SIG-M5 (cell line): ENCODE measurements at places on chromosomes 12 and 14.

- no peak for DNase-seq
Observed at GRCh38 chr14:98578204-98578603, 693.8 kb downstream of the BCL11B start.

DNA sequence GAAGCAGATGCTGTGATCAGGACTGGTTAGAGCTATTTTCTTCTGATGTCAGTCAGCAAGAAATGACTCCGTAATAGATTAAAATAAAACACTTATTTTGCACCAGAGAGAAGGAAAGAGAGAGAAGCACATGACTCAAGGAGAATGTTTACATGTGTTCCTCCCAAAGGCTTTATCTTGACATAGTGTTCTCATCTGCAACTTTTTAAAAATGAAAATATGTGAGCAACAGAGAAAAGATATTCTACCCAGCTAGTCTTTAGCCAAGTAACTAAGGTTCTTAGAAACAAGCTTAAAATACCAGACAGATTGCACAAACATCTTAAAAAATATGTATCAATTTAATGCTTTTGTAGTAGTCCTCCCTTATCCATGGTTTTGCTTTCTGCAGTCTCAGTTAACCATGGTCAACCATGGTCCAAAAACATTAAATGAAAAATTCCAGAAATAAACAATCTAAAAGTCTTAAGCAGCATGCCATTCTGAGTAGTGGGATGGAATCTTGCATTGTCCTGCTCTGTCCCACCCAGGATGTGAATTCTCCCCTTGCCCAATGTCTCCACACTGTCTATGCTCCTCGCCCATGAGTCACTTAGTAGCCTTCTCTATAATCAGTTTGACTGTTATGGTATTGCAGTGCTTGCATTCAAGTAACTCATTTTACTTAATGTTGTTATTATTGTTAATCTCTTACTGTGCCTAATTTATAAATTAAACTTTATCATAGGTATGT, 9.9 kb downstream of the SERPINA10 start:
- DNase-seq = no peak

DNA sequence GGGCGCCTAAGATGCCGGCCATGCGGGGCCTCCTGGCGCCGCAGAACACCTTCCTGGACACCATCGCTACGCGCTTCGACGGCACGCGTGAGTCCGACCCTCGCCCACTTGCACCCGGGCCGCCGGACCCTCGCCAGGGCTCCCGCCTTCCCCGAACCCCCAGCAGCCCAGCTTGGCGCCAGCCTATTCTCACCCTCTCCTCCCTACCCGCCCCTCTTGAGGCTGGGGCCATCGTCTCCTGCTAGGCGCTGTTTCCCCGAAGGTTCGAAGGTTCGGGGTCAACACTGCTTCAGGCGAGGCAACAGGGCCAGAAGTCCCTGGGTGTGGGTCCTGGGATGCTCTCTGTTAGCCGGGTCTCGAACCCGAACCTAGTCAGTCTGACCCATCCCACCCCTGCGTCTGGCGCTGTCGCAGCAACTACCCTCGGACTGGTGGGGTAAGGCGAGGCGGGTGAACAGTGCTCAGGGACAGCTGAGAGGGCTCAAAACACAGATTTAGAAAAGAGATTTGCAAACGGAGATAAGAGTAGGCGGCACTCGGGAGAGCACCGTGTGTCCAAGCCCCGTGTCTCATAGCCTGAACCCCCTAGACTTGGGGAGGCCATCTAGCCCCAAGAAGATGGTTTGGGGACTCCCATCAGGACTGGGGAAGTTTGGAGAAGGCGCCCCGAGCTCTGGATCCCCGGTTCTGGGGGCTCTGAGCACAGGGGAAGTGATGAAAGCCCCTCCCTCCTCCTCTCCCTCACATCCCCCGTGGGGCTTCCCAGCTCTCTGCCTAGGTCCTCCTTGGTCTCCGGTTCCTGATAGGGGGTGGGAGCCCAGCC, 787 bp downstream of the KCNH3 start:
- no peak for DNase-seq

DNA sequence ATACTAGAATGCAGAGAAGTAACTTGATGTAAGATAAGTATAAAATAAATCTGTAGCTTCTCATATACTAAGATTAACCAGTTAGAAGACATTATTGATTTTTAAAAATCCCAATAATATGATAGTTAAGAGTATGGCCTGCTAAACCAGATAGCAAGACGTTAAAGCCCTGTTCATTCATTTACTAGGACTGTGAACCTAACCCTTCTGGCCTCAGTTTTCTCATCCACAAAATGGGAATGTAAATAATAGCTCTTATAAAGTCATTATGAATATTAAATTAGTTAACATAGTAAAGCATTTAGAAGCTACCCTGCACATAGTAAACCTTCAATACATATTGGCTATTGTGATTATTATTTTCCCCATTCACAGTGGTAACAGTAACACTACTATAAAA, 6.0 kb upstream of the PRMT5 start:
- no peak for DNase-seq

DNA sequence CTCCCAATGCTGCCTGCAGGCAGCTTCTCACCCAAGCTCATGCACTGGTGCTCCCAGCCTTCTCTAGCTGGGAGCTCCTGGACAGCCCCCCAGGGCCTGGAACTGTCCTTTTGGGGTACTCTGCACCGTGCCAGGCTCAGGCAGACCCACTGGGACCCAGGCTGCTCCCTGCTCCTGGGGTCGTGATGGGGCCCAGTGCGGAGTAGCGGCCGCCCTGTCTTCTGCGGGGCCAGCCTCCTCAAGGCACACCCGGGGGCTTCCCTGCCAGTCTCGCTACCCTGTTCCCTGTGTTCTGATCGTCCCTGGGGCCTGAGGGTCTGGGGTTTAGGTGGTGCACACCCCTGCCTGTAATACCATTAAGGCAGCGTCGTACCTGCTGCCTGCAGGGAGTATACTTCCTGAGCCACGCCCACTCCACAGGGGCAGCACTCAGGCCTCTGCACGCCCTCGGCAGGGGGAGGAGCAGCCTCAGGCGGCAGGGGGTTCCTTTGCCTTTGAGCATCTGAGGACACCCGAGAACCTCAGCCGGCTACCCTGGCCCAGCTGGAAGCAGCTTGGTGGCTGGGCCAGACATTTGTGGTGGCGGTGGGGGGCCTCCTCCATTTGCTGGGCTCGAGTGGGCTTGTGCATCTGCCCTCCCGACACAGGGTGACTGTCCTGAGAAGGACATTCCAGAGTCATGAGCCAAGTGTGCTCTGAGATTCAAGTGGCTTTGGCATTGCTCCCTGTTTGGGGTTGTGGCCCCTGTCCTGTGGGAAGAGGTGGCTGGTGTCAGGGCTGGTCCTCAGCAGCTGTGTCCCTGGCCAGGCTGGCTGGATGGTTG, 9.2 kb upstream of the CRIP2 start:
- DNase-seq = no peak

DNA sequence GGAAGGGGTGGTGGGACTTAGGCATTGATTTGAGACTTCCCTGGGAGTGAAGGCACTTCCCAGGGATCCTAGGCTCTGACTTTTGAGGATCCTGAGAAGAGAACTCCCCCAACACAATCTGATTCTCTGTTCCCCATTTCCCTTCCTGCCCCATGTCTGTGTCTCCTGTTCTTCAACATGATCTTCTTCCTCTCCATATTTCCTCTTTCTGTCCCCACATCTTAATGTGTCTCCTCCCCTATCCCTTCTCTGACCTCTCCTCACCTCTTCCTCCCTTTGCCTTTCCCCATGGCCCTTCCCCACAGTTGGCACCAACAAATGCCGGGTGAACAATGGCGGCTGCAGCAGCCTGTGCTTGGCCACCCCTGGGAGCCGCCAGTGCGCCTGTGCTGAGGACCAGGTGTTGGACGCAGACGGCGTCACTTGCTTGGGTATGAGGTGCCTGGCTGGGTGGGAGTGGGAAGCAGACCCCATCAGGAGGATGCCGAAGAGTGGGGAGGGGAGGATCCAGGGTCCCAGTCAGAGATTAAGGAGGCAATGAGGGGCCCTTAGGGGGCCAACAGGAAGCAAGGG, 15.2 kb upstream of the LRP1-AS start:
- no peak for DNase-seq

DNA sequence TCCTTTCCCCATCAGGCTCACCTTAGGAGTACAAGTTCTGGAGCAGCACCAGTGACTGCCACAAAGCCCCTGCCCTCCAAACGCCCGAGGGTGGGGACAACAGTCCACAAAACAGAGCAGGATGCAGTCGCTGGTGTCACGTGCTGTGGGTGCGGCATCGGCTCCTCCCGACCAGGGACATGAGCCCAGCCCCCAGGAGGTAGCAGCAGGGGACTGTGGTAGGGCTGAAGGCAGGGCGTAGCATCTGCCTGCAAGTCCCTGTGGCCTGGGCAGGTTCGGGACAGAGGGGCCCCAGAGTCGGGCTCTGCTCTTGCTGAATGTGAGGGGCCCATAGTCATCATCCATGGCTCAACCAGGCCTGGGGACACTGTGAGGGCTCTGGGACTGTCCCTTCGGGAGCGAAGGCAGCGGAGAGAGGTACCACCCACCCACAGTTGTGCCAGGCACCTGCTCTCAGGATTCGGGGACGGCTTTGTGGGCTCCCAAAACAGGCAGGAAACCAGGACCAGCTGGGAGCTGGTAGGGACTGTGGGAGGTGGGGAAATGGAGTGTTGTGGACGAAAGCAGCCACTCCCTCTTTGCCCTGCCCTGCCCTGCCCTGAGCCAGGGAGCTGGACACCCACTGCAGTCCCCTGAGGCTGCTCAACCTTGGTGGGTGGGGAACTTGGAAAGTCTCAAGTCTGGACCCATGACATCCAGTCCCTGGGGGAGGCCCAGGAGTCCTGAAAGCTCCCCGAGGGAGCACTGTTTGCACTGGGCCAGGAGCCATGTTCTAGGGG, 30.7 kb downstream of the FBRSL1 start:
- no peak for DNase-seq

- DNase-seq = no peak
Observed at GRCh38 chr12:89537389-89537788, 11.5 kb upstream of the POC1B start.

- DNase-seq = no peak
Observed at GRCh38 chr14:50402965-50403364, 6.3 kb upstream of the CDKL1 start.

DNA sequence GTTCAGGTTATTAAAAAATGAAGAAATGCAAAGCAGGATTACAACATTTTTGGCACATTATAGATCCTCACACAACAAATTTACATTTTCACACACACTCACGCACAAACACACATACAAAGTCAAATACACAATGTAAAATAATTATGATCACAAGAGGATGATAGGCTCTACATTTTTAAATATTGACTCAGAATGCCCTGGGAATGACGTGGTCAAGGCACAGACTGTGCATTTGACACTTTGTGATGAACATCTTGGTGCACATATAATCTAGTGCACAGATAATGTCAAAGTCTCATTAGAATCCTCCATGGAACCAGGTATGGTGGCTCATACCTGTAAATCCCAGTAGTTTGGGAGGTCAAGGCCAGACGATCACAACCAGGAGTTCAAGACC, 49.4 kb downstream of the DPF3 start:
- DNase-seq = no peak

GRCh38 chr14:101719045-101719645, 42.4 kb upstream of the PPP2R5C start:
- no peak for DNase-seq

GRCh38 chr12:96121271-96121711, 72.9 kb upstream of the ELK3 start:
- DNase-seq = peak; percentile 70

GRCh38 chr14:61505815-61506809, 184.7 kb downstream of the PRKCH start:
- no peak for DNase-seq

- DNase-seq = no peak
Observed at GRCh38 chr12:82619644-82620043, 67.1 kb upstream of the TMTC2 start.

GRCh38 chr12:105698075-105698474, 367.6 kb downstream of the C12orf75 start:
- DNase-seq = no peak

DNA sequence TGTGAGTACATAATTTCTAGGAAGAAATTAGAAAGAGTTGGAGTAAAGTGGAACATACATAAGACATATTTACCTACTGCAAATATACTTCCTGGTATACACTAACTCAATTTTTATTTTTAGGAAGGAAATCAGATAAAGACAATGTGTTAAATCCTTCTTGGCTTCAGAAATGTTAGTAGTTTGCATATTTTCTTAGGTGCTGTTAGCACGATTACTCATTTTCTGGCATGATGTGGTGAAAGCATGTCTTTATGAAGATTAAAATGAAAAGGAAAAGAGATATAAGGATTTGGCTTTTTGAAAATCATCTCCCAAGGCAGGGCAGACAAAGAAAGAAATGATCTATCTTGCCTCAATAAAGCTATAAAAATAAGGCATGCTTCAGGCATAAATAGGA, 287.6 kb upstream of the E2F7 start:
- no peak for DNase-seq

DNA sequence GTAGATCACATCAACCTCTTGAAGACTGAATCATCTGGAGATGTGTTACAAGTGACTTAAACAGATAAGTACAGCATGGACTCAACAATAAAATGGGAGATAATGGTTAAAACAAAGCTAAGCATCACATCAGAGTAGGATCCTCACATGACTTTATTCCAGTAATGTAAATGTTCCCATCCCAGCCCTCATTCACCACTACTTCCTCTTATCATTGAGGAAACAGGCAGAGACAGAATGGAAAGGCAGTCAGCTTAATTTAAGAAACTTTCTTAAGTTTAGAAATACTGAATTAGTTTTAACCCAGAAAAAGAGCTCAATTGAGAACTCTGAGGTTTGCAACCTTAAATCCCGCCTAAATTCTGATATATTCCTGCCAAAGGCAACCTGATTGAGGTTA, 1.2 kb upstream of the ALG10 start:
- DNase-seq = no peak

DNA sequence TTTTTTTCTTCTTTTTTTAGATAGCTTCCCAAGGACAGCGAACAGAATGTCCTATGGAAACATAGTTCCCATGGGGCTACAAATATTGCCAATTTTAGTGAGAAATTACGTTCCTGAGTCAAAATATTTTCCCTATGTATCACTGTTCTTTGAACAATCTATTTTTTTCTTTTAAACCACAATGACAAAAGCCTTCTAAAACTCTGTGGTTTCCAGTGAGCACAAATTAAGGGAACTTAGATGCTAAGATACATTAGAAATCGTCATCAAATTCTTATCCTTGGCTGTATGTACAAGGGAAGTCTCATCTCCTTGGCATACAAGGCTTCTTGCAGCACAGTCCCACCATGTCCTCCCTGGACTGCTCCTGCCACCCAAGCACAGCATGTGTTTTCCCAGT, 17.9 kb downstream of the CPM start:
- DNase-seq = no peak
